ENCODE measurements at places on chromosomes 5 and 9.

GRCh38 chr9:22203371-22204138, 194.4 kb upstream of the CDKN2B start:
- DNase-seq = no peak

DNA sequence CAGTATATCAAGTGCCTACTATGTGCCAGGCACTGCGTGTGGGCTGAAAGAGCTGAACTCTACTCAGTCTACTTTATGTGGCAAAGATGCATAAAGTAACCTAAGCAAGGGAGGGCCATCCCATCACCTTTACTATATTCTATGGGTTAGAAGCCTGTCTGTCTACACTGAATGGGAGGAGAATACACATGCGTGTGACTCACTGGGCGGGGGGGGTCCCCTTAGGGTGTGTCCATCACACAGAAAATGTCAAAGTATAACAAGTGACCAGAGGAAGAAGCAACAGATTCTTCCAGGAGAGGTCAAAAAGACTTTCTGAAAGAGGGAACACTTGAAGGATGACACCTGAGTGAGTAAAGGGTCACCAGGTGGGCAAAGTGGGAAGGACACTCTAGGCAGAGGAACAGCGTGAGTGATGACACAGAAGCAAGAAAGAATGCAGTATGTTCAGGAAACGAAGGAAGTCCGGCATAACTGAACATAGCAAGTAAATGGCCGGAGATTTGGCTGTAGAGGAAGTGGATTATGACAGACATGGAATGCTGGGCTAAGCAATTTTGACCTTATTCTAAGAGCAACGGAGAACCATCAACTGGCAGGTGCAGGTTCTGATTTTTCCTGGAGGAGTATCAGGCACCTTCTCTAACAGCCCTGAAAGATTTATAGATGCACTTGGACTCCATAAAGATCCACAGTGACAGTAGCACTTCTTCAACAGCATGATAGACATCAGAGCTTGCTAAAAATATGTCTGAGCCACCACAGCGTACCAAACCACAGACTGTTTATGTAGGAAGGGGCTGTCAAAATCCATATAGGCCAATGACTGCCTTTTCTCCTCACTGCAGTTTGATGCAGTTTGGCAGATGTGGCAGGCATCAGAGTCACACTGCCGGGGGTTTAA, 8.0 kb upstream of the WHRN start:
- DNase-seq = no peak

- no peak for DNase-seq
Measured at GRCh38 chr5:132234684-132235062, 7.0 kb upstream of the P4HA2 start.

GRCh38 chr9:35748858-35749514, at the start of the genes GBA2 and RGP1:
Gene GBA2 (minus strand): TSS chr9:35749228. CDS start chr9:35748704, 524 bp downstream.
Gene RGP1 (plus strand): TSS chr9:35749287. CDS start chr9:35749756, 469 bp downstream.
- peak; percentile 60 for DNase-seq

DNA sequence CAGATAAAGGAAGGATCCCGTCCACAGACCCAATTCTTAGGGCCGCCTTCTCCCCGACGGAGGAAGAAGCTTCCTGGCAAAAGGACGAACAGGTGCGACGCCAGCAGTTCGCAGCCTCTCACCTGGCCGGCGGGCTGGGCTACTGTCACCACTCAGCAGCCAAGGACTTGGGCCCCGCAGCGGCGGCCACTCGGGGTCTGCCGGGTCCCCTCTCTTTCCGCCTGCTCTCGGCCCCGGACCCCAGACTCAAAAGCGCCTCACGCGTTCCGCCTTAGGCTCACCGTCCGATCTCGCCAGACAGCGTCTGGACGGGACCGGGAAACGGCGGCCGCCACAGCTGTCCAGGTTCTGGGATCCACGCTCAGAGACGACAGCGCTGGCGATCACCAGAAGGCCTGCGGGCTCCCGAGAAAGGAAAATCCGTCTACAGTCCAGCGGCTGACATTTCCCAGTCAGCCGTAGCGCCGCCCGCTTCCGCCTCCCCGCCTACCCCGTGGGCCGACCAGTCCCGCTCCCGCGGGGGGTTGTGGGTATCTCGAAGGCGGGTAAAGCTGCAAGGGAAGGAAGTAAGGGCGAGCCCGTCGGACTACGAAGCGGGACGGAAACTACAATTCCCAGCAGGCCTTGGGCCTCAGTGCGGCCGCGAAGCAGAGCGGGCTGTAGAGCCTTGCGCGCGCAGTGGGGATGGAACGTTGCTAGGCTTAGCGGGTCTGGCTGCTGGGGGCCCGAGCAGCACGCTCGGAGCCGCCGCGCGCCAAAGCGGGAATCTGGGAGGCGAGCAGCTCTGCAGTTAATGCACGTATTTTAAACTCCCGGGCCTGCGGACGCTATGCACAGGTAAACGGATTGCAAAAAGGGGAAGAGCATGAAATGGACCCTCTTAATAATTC, at the start of the genes LMBRD2 and SKP2:
LMBRD2 (minus strand) TSS at position 454 of the 890 bp plus-strand sequence. CDS start 8,538 bp downstream, outside the sequence.
SKP2 (plus strand) TSS at position 678 of the 890 bp plus-strand sequence; CDS start at position 830, 152 bp downstream.
- peak; percentile 91 for DNase-seq

DNA sequence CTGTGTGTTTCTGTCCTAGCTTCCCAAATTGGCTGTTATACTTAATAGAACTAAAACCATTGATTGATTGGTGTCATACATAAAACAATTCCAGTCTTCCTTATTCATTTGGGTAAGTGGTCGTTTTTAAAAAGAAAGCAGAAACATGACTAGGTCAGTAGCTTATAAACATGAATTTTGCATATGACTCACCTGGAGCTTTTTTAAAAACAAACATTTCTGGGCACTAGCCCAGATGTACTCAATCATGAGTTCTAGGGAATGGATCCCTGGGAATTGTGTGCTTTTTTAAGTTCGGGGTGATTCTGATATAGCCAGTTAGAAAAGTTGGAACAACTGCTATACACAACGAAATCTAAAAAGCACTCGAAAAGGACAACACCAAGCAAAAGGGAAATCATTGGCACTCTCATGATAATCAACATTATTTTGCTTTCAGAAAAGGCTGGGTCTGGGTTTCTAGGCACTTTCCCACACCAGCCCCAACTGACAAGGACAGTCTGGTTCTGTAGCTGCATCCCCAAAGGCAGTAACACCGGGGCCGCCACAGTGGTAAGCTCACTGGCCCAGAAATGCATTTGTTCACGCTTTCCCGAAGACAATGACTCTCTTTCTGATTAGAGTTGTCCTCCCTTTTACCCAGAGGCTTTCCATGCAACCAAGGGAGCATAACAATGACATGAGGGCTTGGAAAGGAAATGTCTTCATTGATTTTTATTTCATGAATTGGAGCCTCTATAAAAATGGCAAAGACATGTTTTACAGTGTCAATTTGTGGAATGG, 664.9 kb upstream of the WWC1 start:
- no peak for DNase-seq

DNA sequence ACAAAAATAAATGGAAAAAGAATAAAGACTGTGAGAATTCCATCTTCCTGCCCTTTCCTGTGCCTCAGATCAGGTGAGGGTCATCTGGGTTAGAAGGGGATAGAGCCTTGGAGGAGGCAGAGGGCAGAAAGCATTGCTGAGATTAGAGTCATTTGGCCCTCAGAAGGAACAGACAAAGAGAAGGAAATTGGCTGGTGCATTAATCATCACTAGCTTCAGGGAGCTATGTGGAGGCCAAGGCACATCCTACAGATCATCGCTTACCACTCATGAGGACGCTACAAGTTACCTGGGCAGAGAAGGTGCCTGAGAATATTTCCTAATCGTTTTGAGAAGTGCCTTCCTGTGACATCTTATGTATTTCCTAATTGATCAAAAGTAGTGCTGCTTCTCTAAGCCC, 74.5 kb downstream of the C7 start:
- DNase-seq = no peak

DNA sequence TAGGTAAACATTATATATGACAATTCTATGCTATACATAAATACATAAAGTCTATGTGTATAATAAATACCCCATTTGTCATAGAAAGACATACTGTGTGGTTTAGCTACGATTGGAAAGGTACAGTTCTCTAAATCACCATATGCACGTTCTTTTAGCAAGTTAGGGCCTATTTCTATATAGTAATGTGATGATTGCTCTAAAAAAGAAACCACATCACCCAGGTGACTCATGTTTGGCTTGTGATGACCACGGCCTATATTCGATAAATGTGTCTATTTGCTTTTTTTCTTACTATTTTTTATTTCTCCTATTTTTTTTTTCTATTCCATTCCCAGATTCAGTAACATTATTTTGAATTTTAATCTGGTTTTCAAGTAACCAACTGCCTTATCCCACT, 34.7 kb downstream of the RETREG1 start:
- DNase-seq = no peak

- DNase-seq = no peak
Measured at GRCh38 chr5:170219615-170220014, 13.2 kb upstream of the C5orf58 start.

DNA sequence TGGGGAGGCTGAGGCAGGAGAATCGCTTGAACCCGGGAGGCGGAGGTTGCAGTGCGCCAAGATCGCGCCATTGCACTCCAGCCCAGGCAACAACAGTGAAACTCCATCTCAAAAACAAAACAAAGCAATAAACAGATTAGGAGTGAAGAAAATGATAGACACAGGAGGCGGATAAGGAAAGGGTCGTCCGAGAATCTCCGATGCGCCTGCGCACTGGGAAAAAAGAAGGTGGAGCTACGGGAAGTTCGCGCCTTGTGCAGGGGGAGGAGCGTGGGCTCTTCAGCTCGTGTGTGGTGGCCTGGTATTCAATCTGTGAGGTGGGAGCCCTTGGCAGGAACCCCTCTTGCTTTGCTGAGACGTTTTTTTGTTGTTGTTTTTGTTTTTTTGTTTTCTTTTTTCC, 47.3 kb downstream of the GNA14 start:
- DNase-seq = no peak

DNA sequence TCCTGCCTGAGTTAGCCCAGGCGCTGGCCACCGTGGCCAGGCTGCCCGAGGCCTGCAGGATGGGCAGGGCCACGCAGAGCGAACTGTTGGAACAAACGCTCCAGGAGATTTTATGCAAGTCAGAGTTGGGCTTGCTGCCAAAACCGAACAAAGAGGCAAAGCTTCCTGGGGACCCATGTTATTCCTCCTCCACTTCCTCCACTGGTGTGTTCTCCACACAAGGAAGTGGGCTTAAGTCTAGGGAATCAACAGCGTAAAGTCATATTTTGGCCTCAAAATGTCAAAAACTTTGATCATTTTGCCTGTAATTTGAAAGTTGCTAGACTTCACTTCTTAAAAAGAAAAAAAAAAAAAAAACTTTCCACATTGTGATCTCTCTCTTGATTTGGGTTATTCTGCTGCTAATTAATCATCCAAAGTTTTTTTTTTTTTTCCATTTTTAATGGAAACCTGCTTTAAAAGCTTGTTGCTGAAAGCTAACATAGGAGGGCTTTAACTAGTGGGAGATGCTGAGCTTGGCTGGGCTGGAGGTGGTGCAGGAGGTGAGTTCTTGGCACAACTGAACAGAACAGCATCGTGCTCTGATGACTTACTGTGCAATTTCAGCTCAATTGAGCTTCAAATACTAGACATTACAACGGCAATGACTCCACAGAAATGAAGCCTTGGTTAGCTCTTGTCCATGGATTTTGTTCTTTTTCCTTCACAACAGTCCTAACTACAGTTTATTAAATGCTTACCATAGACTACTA, 73.0 kb downstream of the PTPDC1 start:
- no peak for DNase-seq

- no peak for DNase-seq
Measured at GRCh38 chr5:53110156-53110555, 599 bp upstream of the MOCS2 start.

- DNase-seq = no peak
Measured at GRCh38 chr5:161421067-161421466, 125.5 kb downstream of the GABRB2 start.

- DNase-seq = peak; percentile 21
Measured at GRCh38 chr9:89603767-89604665, 796 bp upstream of the GADD45G start.

- DNase-seq = no peak
Measured at GRCh38 chr9:27599102-27599869, 26.0 kb upstream of the C9orf72 start.

DNA sequence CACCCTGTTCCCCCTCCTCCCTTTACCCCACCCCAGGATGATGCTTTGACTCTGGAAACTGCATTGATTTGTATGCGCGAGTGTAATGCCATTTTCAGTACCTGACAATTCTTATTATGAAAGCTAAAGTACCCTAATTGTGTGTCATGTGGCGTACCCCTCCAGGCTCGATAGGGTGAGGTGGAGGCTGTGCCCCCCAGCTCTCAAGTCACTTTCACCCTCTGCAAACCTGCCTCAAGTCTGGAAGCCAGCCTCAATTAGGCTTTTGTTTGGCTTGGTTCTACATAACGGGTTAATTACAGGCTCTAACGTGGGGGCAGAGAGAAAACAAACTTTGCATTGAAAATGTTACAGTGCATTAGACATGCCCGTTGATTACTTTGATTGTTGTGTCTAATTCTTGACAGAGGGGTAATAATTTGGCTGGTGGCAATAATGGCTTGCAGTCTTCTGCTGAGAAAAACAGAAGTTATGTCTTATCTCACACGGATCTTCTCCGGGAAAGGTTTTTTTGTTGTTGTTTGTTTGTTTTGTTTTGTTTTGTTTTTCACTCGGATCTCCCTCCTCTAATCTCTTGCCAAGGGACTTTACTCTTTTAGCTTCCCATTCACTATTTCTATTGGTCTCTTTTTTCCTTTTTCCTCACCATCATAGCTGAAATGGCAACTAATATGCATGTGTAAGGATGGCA, 12.6 kb downstream of the ISL1 start:
- DNase-seq = no peak

GRCh38 chr9:7782400-7783120, 17.0 kb downstream of the DMAC1 start:
- DNase-seq = no peak

DNA sequence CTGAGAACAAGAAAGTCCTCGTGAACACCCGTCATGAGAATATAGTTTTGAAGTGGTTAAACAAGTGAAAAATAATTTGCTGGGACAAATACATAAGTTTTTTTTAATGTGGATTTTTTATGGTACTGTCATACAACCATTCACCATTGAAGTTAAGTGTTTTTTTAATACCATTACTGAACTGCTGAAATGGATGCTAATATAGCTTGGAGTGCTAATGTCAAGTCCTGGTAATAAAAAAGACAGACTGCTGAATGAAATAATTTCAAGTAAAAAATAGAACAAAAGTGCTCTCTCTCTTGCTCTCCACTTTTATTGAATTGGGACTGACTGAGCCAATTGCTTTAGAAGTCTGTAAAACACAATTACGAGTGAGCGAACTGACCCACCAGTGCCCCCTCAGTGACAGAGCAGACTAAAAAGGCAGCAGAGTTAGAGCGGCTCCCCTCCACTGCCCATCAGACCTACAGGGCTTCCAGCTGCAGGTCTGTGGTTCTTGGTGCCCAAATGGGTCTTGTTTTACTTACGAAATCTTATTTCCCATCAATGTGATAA, 442.5 kb downstream of the BNC2 start:
- no peak for DNase-seq

DNA sequence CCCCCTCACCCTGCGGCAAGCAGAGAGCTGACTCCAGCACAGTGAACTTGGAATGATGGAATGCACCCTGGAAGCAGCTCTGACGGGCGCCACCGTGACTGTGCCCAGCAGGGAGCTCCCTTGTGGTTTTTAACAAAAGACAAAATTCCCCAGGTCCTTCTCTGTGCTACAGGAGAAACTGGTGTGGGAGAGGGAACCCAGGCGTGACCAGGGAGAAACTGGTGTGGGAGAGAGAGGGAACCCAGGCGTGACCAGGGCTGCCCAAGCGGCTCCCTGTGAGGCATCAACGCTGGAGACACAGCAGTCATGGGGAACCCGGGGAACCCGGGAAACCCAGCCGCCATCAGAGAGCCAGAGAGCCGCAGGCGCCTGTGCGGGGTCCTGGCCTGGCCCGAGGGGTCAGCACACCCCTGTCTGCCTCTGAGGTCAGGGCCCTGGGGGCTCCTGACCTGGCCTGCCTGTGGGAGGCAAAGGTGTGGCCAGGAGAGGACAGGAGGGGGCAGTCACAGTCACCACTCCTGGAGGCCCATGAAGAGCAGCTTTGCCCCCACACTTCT, 3.1 kb upstream of the AHRR start:
- no peak for DNase-seq
